ENCODE measurements at places on chromosomes 6 and 20.

DNA sequence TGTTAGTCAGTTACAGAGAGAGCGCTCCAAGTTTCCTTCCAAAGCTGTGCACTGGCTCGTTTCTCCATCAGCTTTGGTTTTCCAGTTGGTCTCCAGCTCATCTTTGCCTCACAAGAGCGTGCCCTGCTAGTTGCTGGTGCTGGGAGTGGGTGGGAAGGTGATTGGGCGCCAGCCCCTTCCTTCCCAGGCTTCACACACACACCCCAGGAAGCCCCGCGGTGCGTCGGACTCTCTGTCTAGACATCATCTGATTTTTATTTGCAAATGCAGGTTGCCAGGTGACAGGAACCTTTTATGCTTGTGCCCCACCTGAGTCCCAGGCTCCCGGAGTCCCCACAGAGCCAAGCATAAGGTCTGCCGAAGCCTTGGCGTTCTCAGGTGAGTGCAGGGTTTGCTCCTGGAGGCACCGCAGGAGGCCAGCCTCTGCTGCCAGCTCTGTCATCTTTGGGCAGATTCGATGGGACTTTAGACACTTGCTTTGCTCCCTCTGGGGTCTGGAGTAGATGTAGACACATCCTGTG is 7.1 kb downstream of the IRF4 start:
- DNase-seq, result no peak

DNA sequence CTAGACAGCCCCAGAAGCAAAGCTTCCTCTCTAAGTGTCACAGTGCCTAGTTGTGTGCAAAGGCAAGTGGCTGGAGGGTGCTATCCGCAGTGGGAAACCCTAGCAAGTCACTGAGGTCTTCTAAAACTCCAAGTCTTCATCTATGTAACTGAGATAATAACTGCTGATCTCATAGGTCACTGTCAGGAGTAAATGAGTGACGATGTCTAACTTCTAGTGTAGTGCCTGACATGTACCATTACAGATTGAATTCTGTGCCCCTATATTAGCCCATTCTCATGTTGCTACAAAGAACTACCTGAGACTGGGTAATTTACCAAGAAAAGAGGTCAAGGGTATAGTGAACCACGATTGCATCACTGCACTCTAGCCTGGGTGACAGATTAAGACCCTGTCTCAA is 253.5 kb upstream of the JARID2 start:
- no peak for DNase-seq

GRCh38 chr6:159152041-159152440 is 17.2 kb upstream of the FNDC1 start:
- DNase-seq, result no peak

GRCh38 chr6:20479060-20479459 is 55.2 kb upstream of the CDKAL1 start:
- DNase-seq, result no peak

- no peak for DNase-seq
Measured at GRCh38 chr6:46288835-46289234, 118.1 kb upstream of the ENPP5 start.

All from 8988T (cell line).